ENCODE measurements at places on chromosomes 13 and 19.

GRCh38 chr19:51552608-51552995 lies 18.5 kb upstream of the ZNF175 start:
- DNase-seq = no peak

DNA sequence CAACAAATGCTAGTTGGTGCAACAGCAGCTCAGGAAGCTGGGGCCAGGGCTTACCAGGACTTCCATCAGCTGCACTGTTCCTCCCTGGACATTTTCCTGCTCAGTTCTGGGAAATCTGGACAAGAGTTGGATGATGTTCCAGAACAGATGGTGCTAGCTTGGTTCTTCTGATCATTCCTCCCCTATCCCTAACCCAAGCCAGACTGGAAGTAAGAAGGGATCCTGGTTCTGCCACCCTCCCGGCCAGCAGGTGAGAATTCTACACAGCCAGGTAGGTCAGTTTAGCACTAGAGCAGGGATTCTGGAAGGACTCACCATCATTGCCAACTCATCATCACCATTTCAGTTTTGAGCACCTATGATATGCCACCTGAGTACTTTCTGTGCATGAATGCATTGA lies 30.2 kb downstream of the CACNA1A start:
- no peak for DNase-seq

DNA sequence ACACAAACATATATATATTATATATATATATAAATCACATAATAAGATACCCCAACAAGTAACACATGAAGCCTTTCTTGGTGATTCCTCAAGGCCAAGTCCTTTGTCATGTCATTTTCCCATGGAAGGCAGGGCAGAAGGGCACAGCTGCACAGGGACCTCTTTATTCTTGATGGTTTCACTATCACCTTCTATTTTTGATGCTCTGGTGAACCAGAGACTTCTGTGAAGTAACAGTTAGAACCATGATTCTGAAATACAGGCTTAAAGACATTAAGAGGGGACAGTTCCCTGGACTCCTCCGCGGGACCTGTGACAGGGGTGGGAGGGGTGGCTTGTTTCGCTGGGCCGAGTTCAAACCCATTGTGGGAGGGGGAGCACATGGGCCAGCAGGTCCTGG lies 104.0 kb downstream of the DGKH start:
- DNase-seq = no peak

GRCh38 chr13:103104340-103104739 lies 38.1 kb upstream of the SLC10A2 start:
- no peak for DNase-seq

- no peak for DNase-seq
Observed at GRCh38 chr19:7182489-7182888, 111.7 kb downstream of the INSR start.

DNA sequence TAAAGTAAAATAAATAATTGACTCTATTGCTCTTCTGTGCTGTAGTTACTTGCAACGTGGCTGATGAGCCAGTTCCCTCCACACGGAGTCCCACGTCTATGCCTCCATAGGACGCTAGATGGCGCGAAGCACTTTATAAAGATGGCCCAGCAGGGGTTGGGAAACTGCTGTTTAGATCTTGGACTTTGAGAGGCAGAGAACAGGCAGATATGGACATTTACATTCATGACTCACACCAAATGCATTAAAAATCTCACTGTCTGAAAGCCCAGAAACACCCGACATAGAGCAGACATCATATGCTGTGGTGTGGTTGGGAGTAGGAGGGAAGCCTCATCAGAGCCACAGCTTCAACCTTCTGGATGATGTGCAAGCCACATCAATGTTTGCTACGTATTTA lies 643.1 kb upstream of the ARGLU1 start:
- DNase-seq = peak; percentile 99

DNA sequence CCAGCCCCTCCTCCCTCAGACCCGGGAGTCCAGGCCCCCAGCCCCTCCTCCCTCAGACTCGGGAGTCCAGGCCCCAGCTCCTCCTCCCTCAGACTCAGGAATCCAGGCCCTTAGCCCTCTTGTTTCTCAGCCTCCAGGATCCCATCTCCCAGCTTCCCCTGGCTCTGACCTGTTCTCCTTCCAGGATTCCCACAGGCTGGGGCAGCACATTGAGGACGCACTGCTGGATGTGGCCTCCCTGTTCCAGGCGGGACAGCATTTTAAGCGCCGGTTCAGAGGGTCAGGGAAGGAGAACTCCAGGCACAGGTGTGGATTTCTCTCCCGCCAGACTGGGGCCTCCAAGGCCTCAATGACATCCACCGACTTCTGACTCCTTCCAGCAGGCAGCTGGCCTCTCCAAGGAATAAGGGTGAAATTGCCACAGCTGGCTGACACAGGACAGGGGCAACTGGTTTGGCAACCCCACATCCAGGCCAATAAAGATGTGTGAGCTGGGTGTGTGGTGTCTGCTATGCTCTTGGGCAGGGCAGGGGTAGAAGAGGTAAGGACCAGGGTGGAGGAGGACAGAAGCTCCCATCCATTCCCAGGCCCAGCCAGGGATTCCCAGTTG lies 22.4 kb downstream of the CPT1C start:
- no peak for DNase-seq

GRCh38 chr19:18308051-18308947 lies 14.6 kb downstream of the LSM4 start:
- no peak for DNase-seq

GRCh38 chr13:77554069-77554468 lies 18.6 kb downstream of the SCEL start:
- DNase-seq = no peak

- DNase-seq = no peak
Observed at GRCh38 chr13:23605831-23606230, 35.6 kb downstream of the TNFRSF19 start.

DNA sequence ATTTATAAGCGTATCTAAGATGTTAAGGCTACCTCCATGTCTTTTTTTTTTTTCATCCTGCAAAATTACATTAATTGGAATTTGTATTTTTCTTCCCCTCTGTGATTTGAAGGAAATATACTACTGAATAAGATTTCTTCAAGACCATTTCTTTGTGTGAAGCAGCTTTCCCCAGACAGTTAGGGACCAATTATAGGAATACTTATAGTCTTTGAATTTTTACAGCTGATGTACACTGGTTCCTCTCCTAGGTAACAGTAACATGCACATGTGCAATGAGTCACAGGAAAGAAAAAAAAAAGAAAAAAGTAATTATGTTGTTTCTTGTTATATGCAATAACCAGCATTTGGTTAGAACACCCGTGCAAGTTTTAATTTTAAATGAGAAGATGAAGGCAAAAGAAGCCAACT lies 82.0 kb downstream of the PCDH9 start:
- no peak for DNase-seq

- DNase-seq = peak; percentile 86
Observed at GRCh38 chr19:8204961-8205360, 4.2 kb upstream of the CERS4 start.

DNA sequence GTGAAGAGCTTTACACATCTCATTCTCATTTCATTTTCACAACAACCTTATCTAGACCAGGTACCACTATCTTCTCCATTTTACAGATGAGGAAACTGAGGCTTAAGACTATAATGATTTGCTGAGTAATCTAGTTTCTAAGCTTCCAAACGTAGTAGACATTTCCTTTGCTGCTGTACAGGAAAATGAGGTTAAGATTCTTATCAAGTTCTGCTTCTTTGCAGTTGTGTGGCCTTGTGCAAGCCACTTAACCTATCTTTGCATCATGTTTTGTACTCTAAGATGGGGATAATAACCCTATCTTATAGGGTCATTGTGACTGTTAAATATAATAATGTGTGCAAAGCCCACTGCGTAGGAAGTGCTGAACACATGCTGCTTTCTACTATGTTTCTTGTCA lies 307.9 kb downstream of the HS6ST3 start:
- no peak for DNase-seq

- DNase-seq = no peak
Observed at GRCh38 chr19:46392252-46392801, 21.0 kb downstream of the CCDC8 start.

DNA sequence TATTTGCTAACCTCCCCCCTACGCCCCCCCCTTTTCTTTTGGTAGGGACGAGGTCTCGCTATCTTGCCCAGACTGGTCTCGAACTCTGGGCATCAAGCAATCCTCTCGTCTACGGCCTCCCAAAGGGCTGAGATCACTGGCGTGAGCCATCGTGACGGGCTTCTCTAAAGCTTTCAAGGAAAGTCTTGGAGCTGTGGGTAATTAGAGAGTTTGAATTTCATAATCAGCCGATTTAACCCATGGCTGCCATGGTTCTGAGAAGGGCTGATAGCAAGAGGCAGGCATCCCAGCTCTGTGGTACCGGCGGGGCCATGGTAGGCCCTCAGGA lies 679 bp upstream of the ABHD8 start:
- no peak for DNase-seq

DNA sequence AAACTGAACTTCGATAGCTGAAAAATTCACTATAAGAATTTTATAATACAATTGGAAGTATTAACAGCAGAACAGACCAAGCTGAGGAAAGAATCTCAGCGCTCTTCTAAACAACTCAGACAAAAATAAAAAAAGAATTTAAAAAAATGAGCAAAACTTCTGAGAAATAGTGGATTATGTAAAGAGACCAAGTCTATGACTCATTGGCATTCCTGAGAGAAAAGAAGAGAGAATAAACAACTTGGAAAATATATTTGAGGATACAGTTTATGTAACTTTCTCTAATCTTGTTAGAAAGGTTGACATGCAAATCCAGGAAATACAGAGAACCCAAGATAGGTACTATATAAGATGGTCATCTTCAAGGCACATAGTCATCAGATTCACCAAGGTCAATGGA lies 25.4 kb downstream of the SLC25A15 start:
- no peak for DNase-seq

DNA sequence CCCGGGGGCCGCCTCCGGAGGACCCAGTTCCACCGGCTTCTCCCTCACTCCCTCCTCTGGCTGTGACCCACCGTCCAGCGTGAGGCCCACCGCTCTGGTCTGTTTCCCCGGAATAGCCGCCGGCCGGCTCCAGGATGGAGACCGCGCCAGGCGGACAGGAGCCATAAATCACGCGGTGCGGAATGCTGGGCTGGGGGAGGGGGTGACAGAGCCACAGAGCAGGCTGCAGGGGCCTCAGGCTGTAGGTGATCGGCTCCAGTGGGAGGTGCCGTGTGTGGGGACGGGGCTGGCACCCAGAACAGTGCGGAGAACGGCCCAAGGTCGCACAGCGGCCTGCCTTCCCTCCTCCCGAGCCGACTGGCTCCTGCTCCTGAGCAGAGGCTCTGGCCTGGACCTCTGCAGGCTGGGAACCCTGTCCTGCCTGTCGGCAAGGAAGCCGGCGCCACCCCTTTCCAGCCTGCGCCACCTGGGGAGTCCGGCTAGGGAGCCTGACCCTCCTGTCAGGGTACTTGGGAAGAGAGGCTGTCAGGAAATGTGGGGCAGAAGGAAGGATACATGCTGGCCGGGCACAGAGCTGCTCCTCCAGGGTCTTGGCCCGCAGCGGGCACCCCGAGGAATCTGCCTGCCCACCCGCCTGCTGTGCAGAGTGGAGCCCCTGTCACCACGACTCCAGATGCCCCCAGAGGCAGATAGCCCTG lies 8.3 kb downstream of the PIAS4 start:
- DNase-seq = no peak

GRCh38 chr13:100315522-100315921 lies 226.6 kb downstream of the PCCA start:
- DNase-seq = no peak

DNA sequence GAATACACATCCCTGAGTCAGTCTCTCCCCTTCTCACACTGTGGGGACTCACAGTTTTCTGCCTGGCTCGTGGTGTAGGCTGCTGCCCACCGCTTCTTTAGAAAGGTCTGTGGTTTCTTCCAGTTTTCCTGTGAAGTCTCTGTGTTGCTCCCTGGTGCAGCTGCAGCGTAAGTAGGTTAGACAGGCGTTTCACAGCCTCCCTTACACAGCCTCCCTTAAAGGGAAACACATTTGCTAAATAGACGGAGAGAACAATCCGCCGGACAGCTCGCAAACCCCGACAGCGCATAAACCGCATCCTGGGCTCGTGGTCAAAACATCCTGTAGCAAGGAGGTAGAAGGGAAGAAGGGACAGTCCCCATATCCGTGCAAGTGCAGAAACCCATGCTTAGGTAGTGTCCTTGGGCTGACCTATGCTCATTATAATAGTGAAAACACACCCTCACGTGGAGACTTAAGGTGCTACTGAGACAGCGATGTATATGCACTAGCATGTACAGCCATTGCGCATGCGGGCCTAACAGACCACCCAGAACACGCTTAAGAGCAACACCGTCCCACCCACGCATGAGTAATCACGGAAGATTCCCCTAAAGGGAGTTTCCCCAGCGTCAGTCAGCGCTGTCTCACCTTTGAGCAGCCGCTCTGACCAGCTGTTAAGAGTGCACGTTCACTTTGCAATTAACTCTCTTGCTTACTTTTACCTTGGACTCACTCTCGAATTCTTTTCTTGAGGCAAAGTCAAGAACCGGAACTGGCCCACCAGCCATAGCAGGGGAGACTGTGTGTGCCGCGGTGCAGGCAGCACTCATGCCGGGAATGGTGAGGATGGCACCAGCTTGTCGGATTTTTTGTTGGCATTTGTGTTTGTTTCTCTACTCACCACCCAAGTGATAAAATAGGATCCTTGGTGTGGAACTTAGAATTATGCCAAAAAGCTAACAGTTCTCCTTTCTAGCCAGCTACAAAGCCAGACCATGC lies 16.6 kb downstream of the SIGLEC8 start:
- DNase-seq = no peak

- DNase-seq = peak; percentile 7
Observed at GRCh38 chr13:43905435-43906031, 25.8 kb downstream of the LACC1 start.

- no peak for DNase-seq
Observed at GRCh38 chr19:39275578-39275977, 7.4 kb downstream of the IFNL2 start.

GRCh38 chr13:99197117-99197651 lies 3.5 kb upstream of the UBAC2 start:
- DNase-seq = no peak

- DNase-seq = no peak
Observed at GRCh38 chr19:29539131-29539530, 13.3 kb downstream of the VSTM2B start.

DNA sequence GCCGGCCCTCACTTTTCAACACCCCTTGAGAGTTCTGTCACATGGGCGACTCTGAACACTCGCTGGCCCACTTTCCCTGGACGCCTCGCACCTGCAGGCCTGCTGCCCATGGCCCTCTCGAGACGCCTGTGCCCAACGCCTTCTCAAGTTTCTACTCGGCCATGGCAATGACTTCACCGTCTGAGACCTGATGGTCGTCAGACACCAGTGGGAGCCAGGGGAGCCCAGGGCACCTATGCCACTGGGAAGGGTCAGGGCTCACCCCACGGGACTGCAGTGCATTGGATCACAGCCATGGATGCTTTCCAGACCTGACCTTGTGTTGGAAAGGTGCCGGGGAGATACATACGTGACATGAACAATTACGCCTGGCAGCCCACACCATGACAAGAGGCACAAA lies 60.1 kb downstream of the KLF2 start:
- DNase-seq = no peak

All from NCI-H1417 treated with DMSO at 0.1 percent for 48 hours (cell line).